ENCODE measurements at places on chromosomes 12 and 14. TPM values are rescaled to one million over a fixed set of nuclear protein-coding genes. Genes with fewer than 3 reads are reported as not detected.

Gene SSPN
- total RNA-seq: 4.0 TPM

Gene INSM2
- total RNA-seq: not detected

- peaks cover 8% of the 10 kb centered on the region for H3K4me1 ChIP-seq
- peaks cover 4% of the 10 kb centered on the region for H3K36me3 ChIP-seq
- DNase-seq: no peak
- no peaks in the 10 kb centered on the region for H3K27me3 ChIP-seq
- no peak overlapping the region for H3K4me3 ChIP-seq
- no peak overlapping the region for H3K27ac ChIP-seq
These were observed 55.1 kb downstream of the MED13L start for GRCh38 chr12:116222358-116222757.

- no peak for DNase-seq
- H3K27ac ChIP-seq: no peak overlapping the region
- no peaks in the 10 kb centered on the region for H3K27me3 ChIP-seq
- no peak overlapping the region for H3K4me3 ChIP-seq
These were observed 12.3 kb downstream of the CHST11 start for GRCh38 chr12:104469066-104469465.

Gene SYCP3
- total RNA-seq: 0.09 TPM

All from endodermal cell (in vitro differentiated cells).